ENCODE measurements at places on chromosomes 12 and 14. TPM values are rescaled to one million over a fixed set of nuclear protein-coding genes. Genes with fewer than 3 reads are reported as not detected.

The TMX1 gene
- total RNA-seq, result 50.6 TPM

The CMA1 gene
- not detected for total RNA-seq

The DACT1 gene
- total RNA-seq, result 0.26 TPM

The SLC8A3 gene
- total RNA-seq, result 0.17 TPM

The APOLD1 gene
- total RNA-seq, result 97.2 TPM

The PMEL gene
- total RNA-seq, result 0.60 TPM

The TAS2R20 gene
- total RNA-seq, result 2.4 TPM

The LLPH gene
- total RNA-seq, result 3.1 TPM

The PIWIL1 gene
- not detected for total RNA-seq

The NOXRED1 gene
- 0.17 TPM for total RNA-seq

The NOS1 gene
- not detected for total RNA-seq

All from dermis lymphatic vessel endothelial cell (primary cell).